Activated naive CD8-positive, alpha-beta T cell treated with anti-CD3 and anti-CD28 coated beads, Interleukin-2, amount 50 U/mL, for 16 hours (primary cell): ENCODE measurements at places on chromosomes 12 and 14.

DNA sequence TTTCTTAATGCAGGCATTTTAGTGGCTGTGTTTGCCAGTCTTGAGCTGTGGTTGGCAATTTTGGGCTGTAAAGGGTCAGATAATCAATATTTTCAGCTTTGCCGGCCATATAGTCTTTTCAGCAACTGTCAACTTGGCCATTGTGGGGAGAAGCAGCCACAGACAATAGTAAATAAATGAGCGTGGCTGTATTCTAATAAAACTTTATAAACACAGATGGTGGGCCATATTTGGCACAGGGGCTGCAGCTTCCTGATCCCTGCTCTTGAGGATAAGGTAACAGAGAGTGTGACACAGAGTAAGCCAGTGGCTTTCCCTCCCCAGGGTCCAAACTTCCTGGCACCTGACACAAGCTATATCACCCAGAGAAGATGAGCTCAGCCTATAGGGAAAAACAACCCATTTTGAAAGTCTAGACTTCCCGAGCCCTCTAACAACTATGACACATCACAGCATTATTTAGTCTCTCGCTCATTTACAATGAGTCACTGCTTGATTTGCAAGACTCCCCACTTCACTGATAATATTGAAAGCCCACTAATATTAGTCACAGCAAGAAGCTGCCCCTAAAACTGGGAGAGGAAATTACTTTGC is 163.1 kb upstream of the TMPO start:
- DNase-seq, result no peak

GRCh38 chr12:109753959-109754358 is 40.3 kb downstream of the FAM222A start:
- DNase-seq, result no peak

DNA sequence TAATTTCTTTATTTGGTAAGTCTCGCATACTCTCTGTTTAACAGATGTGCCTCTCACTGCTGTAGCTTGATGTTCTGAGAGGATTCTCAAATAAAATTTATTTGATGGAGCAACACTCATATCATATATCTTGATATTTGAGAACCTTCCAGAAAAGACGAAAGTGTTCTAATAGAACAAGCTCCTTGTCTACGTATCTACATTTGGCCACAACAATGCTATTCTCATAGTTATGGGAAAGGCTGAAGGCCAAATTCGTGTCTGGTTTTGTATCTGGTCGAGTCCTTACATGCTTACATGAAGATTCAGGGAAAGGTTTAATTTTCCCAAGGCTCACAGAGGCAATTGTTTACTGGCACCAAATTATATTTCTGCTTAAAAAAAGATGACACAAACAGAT is 186.7 kb upstream of the SLC38A2 start:
- DNase-seq, result no peak

DNA sequence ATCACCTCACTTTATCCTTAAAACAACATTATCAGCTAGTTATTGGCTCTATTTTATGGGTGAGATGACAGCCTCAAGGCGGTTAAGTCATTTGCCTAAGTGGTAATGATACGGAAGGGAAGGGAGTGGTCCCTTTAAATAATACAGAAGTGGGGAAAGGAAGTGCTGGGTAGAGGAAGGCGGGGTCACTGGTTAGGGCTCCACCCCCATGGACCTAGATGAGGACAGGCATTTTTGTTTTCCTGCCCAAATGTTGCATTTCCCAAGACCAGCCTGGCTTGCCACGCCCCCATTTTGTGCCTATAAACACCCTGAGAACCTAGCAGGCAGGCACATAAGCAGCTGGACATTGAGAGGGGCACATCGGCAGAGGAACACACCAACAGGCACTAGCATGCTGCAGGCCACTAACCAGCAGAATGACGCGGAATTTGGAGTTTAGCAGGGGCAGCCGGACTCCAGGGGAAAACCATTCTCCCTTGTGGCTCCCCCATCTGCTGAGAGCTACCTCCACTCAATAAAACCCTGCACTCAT is 100.9 kb downstream of the EPS8 start:
- DNase-seq, result no peak

DNA sequence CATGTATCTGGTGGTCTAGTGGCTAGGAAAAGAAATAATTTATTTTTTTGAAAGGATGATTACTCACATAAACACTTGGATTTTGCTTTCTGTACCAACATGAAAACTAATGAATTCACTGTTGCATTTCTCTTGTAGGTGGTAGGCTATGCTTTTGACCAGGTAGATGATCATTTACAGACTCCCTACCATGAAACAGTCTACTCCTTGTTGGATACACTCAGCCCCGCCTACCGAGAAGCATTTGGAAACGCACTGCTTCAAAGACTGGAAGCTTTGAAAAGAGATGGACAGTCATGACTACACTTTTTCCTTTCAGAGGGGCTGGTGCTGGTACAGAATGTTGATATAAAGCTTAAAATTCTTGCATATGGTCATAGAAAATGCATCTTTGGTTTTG is 6.5 kb upstream of the AK7 start:
- no peak for DNase-seq

- no peak for DNase-seq
These were observed 593.0 kb downstream of the SOX5 start for GRCh38 chr12:23356440-23356839.

- no peak for DNase-seq
These were observed 836.1 kb downstream of the VRK1 start for GRCh38 chr14:97633131-97633738.
